ENCODE measurements at places on chromosomes 12 and 14. TPM values are rescaled to one million over a fixed set of nuclear protein-coding genes. Genes with fewer than 3 reads are reported as not detected.

KLRC4 gene
- not detected for total RNA-seq

XRCC3 gene
- total RNA-seq = 50.4 TPM

C12orf76 gene
- total RNA-seq = 12.9 TPM

KLHL33 gene
- total RNA-seq = 0.10 TPM

TOMM20L gene
- total RNA-seq = not detected

DNA sequence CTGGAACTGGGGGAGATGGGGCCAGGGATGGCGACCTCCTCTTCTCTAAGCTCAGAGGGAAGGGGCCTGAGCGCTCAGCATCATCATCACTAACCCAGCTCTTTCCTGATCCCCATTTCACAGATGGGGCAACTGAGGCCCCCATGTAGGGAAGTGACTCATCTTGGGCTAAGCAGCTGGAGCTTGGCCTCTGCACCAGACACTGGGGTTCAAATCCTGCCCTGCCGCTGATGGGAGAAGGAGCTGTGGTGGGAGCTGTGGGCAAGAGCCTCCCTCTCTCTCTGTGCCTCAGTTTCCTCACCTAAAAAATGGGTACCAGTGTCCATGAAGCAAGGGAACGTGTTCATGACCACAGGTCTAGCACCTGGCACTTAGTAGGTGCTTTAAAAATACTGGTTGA is 2.6 kb upstream of the TRPV4 start:
- H3K36me3 ChIP-seq = no peaks in the 10 kb centered on the region
- H3K27ac ChIP-seq = no peak overlapping the region
- peaks cover 12% of the 10 kb centered on the region for H3K27me3 ChIP-seq
- H3K4me1 ChIP-seq = peaks cover 8% of the 10 kb centered on the region

DNA sequence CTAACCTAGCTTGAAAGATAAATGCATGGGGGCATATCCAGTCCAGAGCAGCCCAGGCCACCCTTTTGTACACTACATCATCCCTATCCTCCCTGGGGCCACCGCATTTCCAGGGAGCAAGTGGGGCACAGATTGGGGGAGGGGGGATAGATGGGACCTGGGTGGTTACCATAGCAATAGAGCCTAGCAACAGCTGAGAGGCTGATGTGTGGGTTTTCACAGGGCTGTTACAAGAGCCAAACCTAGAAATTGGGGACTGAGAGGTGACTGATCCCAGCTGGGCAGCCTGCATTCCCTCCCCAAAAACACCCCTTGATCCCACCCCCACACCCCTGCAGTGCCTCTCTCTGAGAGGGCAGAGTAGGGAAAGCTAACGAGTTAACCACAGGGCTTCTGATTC is 3.7 kb upstream of the ZNF384 start:
- H3K4me3 ChIP-seq = no peak overlapping the region
- H3K36me3 ChIP-seq = peaks cover 2% of the 10 kb centered on the region
- peaks cover 19% of the 10 kb centered on the region for H3K4me1 ChIP-seq
- no peaks in the 10 kb centered on the region for H3K27me3 ChIP-seq
- no peak overlapping the region for H3K27ac ChIP-seq

- H3K27me3 ChIP-seq = no peaks in the 10 kb centered on the region
- H3K4me3 ChIP-seq = no peak overlapping the region
- no peak for DNase-seq
- no peaks in the 10 kb centered on the region for H3K4me1 ChIP-seq
- H3K27ac ChIP-seq = no peak overlapping the region
Observed at GRCh38 chr14:33709283-33709682, 241.6 kb downstream of the EGLN3 start.

DNA sequence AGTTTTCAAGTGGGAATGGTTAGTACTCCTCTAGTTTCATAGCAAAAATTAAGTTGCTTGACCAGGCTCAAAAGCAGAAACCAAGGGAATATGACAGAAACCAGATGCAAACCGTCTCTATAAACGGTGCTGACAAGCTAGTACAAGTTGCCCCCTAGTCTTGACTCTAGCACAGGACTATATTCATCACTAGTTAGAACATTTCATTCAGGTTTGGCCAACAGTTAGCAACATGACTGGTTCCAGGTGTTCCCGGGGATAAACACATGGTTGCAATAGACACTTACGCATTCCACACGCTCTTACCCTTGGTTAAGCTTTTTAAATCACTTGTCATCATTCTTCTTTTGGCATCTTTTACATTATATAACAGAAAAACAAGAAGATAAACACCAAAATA is 103.6 kb downstream of the SCFD1 start:
- peaks cover 66% of the 10 kb centered on the region for H3K36me3 ChIP-seq
- H3K27ac ChIP-seq = no peak overlapping the region
- no peak overlapping the region for H3K4me3 ChIP-seq

- H3K27ac ChIP-seq = no peak overlapping the region
- H3K27me3 ChIP-seq = peaks cover 8% of the 10 kb centered on the region
- no peak for DNase-seq
- no peaks in the 10 kb centered on the region for H3K36me3 ChIP-seq
- no peaks in the 10 kb centered on the region for H3K4me1 ChIP-seq
Observed at GRCh38 chr12:32431025-32431424, 31.7 kb downstream of the FGD4 start.

GRCh38 chr12:29750131-29750927 is 33.4 kb downstream of the TMTC1 start:
- H3K27ac ChIP-seq = no peak overlapping the region
- DNase-seq = no peak
- no peaks in the 10 kb centered on the region for H3K36me3 ChIP-seq
- H3K4me3 ChIP-seq = no peak overlapping the region

GRCh38 chr12:97109441-97109840 is 202.4 kb downstream of the NEDD1 start:
- no peaks in the 10 kb centered on the region for H3K36me3 ChIP-seq
- H3K27ac ChIP-seq = no peak overlapping the region
- no peak overlapping the region for H3K4me3 ChIP-seq

- no peaks in the 10 kb centered on the region for H3K36me3 ChIP-seq
- no peak overlapping the region for H3K4me3 ChIP-seq
- H3K27me3 ChIP-seq = no peaks in the 10 kb centered on the region
- DNase-seq = no peak
Observed at GRCh38 chr14:67457782-67458181, 30.7 kb downstream of the TMEM229B start.

DNA sequence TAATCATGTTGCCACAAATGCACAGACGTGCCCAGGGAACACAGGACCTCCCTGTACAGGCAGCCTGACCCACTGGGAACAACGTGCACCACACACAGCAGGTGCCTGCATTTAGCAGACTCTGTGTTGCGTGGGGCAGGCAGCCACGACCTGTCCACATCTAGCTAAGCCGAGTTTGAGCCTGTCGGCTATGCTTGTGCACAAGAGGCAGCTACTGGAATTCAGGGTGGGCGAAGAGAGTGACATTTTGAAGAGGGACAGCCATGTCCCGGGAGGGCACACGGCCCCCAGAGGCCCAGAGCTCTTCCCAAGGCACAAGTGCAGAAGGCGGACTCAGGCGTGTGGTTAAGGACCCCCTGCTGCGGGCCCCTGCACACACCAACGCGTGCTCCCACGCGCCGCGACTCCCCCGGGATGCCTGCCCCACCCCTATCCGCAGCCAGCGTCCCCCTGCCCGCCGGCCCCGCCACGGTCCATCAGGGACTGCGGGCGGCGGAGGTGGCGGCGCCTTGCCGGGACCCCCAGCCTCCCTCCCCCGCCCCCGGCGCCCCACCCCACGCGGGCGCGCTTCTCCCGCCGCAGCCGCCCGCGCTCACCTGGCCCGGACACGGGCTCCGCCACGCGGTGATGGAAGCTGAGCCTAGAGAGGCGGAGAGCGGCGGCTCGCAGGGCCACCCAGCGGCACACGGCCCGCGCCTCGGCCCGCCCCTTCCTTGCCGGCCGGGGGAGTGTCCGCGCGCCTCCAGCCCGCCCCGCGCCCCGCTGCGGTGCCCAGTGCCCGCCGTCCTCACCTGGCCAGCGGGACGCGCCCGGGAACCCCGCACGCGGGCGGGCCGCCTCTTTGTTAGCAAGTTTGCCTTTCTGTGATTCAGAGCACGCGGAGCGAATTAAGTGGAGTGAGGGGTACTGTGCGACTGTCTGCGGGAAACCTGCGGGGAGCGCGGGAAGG is 125.3 kb upstream of the PRMT8 start:
- H3K36me3 ChIP-seq = no peaks in the 10 kb centered on the region
- no peak overlapping the region for H3K4me3 ChIP-seq
- H3K4me1 ChIP-seq = peaks cover 2% of the 10 kb centered on the region
- H3K27me3 ChIP-seq = peaks cover 23% of the 10 kb centered on the region
- H3K27ac ChIP-seq = no peak overlapping the region
- DNase-seq = no peak

GRCh38 chr14:90714811-90715210 is 101.4 kb downstream of the TTC7B start:
- DNase-seq = no peak
- no peaks in the 10 kb centered on the region for H3K36me3 ChIP-seq
- H3K27ac ChIP-seq = no peak overlapping the region

- DNase-seq = peak; percentile 51
- peaks cover 7% of the 10 kb centered on the region for H3K4me1 ChIP-seq
- H3K27ac ChIP-seq = no peak overlapping the region
Observed at GRCh38 chr14:92783813-92784431, 10.2 kb upstream of the GOLGA5 start.

DNA sequence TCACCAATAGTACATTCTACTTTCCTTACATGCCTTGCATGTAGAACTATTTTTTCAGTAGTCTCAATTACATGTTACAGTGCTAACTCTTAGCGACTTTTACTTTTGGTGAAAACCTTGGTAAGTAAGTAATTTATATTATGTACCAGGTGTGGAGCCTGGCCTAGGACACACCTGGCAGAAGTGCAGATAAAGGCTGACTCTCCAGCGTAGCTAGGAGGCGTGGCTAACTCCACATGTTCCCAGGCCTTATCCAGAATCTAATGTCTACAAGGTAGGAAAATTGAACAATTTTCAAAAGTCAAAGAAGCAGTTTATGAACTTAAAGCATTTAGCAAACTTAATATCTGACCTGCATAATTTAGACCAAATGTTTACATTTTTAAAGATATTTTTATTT is 157.4 kb downstream of the DHRS2 start:
- H3K4me1 ChIP-seq = no peaks in the 10 kb centered on the region
- H3K27me3 ChIP-seq = peaks cover 2% of the 10 kb centered on the region
- H3K36me3 ChIP-seq = no peaks in the 10 kb centered on the region
- DNase-seq = no peak
- H3K4me3 ChIP-seq = no peak overlapping the region

- H3K27me3 ChIP-seq = peaks cover 5% of the 10 kb centered on the region
- DNase-seq = no peak
- H3K4me1 ChIP-seq = no peaks in the 10 kb centered on the region
- no peak overlapping the region for H3K4me3 ChIP-seq
Observed at GRCh38 chr12:10197879-10198278, 14.8 kb upstream of the GABARAPL1 start.

DNA sequence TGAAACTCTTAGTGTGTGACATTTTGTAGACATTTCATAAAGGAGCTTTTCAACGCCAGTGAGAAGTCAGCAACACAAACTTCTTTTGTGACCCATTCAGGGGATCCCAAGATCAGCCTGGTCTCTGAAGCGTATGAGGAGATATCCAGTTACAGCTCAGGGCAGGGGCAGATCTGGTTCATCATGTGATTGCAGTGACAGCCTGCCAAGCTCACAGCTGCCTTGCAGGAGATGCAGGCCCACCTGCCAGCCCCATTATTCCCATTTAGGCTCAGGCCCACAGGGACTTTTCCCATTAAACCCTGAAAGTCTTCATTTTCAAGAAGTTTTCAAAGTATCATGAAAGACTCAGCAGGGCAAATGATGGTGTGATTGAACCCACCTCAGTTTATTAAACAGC is 38.3 kb downstream of the SRGAP1 start:
- no peaks in the 10 kb centered on the region for H3K4me1 ChIP-seq
- no peaks in the 10 kb centered on the region for H3K36me3 ChIP-seq
- peaks cover 2% of the 10 kb centered on the region for H3K27me3 ChIP-seq
- no peak for DNase-seq

GRCh38 chr14:65103150-65103760 is 938 bp upstream of the MAX start:
- DNase-seq = peak; percentile 40
- no peak overlapping the region for H3K27ac ChIP-seq
- H3K36me3 ChIP-seq = peaks cover 11% of the 10 kb centered on the region
- no peaks in the 10 kb centered on the region for H3K27me3 ChIP-seq
- peak overlapping the region; percentile 87 for H3K4me3 ChIP-seq
- peaks cover 24% of the 10 kb centered on the region for H3K4me1 ChIP-seq

DNA sequence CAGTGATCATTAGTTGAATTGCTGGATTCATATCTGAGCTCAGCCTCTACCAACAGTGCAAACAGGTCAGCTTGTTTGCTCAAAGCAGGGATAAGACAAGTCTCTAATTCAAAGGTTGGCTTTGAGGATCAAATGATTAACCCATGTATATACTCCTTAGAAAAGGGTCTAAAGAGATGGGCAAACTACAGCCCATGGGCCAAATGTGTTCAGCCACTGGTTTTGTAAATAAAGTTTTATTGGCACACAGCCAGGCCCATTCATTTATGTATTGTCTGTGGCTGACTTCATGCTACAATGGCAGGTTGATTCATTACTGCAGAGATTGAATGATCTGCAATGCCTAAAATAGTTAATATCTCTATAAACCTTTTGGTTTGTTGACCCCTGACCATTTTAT is 3.1 kb downstream of the SERPINA4 start:
- no peak overlapping the region for H3K27ac ChIP-seq
- H3K4me1 ChIP-seq = no peaks in the 10 kb centered on the region
- no peak for DNase-seq
- no peak overlapping the region for H3K4me3 ChIP-seq

DNA sequence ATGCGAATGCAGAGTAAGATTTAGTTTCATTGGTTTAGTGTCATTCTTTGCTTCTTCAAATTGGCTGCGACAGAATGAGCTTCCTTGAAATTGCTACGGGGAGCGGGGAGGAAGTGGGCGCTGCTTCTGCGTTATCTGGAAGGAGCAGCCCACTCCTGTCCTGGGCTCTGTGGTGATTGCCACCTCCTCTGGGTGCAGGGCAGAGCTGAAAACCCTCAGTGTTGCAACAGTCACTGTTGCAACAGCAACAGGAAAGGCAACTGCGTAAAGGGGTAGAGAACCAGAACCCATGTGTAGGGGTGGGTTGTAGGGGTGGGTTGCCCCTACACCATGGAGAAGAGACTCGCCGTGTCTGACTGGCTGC is 57.7 kb downstream of the MAX start:
- H3K4me1 ChIP-seq = peaks cover 3% of the 10 kb centered on the region
- H3K4me3 ChIP-seq = no peak overlapping the region
- H3K27me3 ChIP-seq = no peaks in the 10 kb centered on the region
- DNase-seq = no peak

DNA sequence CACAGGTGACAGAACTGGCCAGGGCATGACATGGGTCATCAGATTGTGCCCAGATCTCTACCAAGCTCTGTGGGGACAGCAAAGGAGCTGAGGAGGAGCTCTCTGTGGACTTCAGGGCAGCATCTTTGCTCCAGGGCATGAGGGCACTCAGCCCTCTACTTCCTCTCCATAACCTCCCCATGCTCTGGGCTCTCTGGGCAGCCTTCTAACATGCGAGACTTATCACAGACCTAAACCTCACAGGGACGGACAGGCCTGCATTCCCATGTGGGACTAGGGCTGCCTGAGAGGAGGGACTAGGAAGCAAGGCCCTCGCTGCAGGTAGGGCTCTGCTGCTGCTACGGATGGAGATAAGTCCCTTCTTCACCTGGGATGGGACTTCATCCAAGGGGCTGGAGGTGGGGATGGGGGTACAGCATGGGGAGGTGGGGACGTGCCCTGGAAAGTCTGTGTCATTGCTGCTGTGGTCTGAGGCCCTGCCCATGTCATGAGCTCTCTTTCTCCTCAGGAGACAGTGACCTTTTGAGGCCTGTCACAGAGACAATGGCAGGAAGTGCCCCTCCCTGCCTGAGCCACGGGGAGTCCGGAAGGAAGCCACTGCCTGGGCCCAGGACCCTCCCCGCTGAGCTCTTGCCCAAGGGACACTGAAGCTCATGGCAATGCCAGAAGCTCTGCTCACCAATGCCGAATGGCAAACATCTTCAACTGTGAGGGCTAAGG is 44.1 kb downstream of the PITPNM2 start:
- H3K4me1 ChIP-seq = peaks cover 57% of the 10 kb centered on the region
- peak overlapping the region; percentile 90 for H3K27ac ChIP-seq
- peak; percentile 86 for DNase-seq
